Anterior cingulate cortex (tissue), 58 donors: ENCODE measurements at places on chromosomes 2 and 18.

GRCh38 chr2:118668431-118669424 is 178.7 kb downstream of the EN1 start:
- no peak for DNase-seq

DNA sequence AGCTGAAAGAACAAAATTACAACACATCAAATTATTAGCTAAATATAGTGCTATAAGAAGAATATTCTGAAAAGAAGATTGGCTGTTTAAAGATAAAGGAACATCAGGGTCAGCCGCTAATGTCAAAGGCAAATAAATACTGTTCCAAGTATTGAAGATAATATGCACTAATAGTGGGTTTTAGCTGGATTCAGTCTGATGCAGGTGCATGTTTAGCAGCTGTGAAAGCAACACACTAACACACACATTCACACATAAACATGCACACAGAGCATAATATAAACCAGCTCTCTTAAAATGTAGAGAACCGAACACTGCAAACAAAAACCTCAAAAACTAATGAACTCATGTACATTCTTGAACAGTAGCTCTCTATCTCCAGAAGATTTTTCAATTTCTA is 634.6 kb downstream of the ERBB4 start:
- DNase-seq, result no peak

GRCh38 chr2:168424112-168424951 is 31.7 kb upstream of the CERS6 start:
- no peak for DNase-seq

DNA sequence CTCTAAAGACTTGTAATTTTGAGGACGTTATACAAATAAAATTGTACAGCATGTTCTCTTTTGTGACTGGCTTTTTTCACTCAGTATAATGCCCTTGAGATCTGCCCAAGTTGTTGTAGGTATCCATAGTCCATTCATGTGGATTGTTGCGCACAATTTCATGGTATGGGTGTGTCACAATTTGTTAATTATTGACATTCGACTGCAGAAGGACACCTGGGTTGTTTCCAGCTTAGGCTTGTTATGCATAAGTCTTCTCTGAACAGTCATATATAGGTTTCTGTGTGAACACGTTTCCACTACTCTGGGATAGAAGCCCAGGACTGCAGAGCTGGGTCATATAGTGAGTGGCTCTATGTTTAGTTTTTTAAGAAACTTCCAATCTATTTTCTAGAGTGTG is 800.8 kb upstream of the SALL3 start:
- DNase-seq, result no peak

- DNase-seq, result no peak
These were observed 225.4 kb upstream of the ID2 start for GRCh38 chr2:8456151-8457091.

- DNase-seq, result no peak
These were observed 21.4 kb upstream of the STON1 start for GRCh38 chr2:48508461-48509124.

DNA sequence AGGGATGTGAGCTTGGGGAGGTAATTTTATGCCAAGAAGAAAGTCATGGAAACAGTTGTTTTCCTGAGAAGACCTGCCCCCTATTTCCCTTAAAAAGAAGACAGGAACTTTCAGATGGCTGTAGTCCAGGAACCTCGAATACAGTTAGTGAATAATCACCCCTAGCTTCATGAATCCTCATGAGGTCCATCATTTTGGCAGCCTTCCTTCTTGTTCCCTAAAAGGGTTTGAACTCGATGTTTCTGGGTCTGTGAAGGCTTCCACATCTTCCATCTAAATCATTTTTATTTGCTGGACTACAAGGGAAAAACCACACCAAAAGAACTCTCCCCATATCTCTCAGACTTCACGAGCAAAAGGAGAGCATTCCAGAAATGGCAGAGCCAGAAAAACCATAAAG is 290.8 kb downstream of the SLC4A3 start:
- DNase-seq, result no peak

GRCh38 chr18:25843791-25844190 is 246.6 kb downstream of the SS18 start:
- DNase-seq, result no peak

- no peak for DNase-seq
These were observed 34.5 kb downstream of the SFT2D3 start for GRCh38 chr2:127735537-127736399.

DNA sequence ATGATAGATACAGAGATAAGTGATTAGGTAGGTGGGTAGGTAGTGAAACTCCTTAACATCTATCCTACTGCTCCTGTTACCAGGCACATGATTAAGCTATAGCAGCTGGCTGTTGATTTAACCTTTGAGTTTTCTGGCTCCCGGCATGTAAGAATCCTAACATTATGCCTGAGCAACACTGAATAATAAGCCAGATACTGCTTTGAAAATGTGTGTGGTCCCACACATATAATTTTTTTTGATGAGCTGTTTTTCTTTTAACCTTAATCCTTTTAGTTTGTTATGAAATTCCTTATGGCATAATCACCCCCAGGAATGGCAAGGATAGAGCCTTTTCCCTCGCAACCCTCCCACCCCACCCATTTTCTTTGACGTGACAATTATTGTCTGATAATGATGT is 104.2 kb upstream of the NEUROD1 start:
- DNase-seq, result no peak

DNA sequence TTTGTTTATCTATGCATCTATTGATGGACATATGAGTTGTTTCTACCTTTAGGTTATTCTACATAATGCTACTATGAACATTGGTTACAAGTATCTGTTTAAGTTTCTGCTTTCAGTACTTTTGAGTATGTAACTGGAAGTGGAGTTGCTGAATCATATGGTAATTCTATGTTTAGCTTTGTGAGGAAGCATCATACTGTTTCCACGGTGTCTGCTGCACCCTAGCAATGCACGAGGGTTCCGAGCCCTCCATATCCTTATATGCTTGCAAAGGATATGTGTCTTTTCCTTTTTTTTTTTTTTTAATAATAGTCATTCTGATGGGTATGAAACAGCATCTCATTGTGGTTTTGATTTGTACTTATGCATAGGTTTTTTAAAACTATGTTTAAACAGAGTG is 83.7 kb downstream of the FMNL2 start:
- DNase-seq, result no peak

DNA sequence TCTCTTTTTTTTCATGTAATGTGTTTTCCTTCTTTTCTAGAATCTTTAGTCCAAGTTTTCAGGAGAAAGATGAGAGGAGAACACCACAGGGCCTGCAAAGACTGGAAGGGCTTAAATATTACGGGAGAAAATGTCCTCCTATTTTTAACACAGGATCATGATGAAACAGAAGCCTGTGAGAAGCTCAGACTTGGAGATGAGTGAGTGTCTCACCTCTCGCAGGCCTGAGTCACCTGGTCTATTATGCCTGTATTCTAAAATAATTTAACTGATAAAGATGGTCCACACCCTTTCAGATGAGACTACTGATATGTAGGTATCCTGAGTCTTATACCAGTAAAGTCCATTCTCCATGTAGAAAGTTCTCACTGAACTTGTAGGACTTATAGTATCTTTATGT is 143.2 kb downstream of the EPHA4 start:
- no peak for DNase-seq

DNA sequence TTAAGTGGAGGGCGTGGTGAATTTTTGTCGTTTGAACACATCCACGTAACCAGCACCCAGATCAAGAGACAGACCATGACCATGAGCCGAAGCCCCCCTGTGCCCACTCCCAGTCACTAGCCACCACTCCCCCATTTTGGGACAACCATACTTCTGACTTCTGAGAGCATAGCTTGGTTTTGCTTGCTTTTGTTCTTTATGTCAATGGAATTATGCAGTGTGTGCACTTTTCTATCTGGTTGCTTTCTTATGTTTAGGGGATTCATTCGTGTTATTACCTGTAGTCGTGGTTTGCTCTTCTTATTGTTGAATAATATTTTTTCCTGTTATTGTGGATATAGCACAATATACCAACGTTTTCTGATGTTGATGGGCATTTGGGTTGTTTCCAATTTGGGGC is 141.7 kb downstream of the GLI2 start:
- no peak for DNase-seq

- DNase-seq, result no peak
These were observed 5.2 kb downstream of the CCL20 start for GRCh38 chr2:227818675-227819397.

DNA sequence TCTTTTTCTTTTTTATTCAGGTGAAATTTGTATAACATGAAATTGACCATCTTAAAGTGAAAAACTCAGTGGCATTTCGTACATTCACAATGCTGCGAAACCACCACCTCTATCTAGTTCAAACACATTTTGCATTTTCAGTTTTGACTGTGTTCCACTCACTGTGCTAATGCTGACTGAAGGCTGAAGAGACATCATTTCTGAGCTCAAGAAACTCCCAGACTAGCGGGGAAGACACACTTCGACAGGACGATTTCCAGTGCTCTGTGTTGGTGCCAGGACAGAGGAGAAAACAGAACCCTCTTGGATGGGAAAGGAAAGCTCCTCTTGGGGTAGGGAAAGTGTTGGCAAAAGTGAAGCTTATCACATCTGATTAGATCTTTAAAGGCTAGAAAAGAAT is 44.2 kb upstream of the CBLN2 start:
- no peak for DNase-seq

GRCh38 chr2:166282154-166282553 is 93.6 kb downstream of the SCN9A start:
- DNase-seq, result no peak

DNA sequence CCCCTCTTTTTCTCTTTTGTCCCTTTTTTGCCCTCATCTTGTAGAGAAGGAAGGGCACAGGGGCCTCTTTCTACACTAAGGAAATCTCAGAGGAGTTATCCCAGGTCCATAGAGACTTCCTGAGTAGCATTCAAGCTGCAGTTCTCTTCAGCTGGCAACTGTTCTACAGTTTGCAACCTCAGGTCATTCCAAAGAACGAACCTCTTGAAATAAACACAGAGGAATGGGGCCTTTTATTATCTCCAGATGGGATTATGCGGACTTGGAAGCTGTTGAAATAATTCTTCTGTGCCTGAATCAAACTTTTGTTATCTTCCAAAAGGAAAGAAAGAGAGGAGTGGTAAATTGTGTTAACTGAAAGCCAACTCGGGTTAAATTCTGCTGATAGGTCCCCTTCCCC is 31.0 kb upstream of the NFE2L2 start:
- no peak for DNase-seq

GRCh38 chr2:182970486-182970885 is 67.8 kb downstream of the NCKAP1 start:
- no peak for DNase-seq

GRCh38 chr2:152432206-152432653 is 97.3 kb downstream of the FMNL2 start:
- DNase-seq, result no peak

DNA sequence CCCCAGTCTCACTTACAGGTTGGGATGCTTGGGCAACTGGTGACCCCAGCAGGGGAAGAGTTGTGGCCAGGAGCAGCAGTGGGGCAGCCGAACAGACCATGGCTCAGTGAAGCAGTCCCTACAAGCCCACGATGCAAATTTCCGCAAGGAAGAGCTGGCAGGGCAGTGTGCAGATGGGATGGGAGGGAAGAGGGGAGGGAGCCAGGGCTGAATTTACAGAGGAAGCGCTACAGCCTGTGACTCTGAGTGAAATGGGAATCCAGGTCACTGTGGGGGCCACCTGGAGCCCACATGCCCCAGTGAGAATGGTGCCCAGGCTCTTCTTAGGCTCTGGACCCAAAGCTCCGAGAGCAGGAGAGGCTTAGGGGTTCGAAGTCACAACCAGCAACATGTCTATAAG is 27.0 kb upstream of the SELENOI start:
- no peak for DNase-seq

DNA sequence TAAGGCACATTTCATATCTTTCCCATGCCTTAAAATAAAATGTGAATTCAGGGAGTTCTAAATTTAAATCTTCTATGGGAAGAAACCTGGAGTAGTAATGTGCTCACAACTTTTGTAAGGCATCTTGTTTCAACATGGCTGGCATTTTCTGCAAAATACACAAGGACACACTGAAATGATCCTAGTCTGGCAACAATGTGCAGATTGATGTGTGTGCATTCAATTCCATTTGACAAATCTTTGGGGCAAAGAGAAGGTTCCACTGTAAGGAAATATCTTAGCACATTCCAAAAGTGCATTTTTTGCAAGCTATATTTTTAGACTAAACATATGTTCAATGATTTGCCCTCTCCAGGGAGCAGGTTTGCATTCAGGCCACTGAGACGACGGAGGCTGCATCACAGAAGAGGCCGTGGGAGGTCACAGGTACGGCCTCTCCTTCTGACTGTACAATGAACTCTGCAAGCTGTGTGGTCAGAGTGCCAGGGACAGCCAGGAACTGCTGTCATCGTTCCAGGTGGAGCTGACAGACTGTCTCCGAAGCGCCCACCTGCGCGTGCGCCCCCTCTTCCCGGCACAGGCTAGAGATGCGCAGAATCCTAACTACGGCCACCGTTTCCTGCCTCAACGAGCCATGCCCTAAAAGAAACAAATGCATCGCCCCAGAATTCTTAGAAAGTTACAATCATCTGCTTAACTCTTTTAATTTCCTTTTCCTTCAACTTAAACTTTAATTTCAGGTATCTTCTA is 149.2 kb upstream of the POU3F3 start:
- DNase-seq, result no peak

DNA sequence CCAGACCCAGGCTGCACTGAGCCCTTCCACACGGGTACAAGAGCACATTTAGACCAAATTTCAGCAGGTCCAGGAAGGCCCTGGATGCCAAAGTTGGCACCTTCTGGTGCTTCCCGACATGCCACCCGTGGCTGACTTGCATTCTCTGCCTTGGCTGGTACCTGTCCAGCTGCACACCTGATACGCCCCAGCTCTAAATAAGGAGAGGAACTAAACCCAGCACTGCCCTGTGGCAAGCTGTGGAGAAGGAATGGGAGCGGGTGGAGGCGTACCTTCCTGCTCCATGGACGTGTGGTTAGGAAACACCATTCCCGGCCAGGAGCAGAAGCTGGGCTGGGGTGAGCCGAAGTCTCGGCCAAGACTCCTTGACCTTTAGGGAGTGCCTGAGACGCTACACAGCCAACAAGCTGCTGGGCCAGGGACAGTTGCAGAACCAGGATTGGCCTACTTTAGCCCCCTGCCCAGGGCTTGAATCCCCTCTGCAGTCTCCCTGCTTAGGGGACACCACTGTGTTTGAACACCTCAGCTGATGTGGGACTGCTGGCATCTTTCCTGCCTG is 86.5 kb upstream of the TAF1B start:
- DNase-seq, result no peak

- DNase-seq, result no peak
These were observed 323.1 kb downstream of the NBAS start for GRCh38 chr2:15238028-15238427.

GRCh38 chr18:36284671-36285295 is 12.7 kb upstream of the FHOD3 start:
- no peak for DNase-seq

DNA sequence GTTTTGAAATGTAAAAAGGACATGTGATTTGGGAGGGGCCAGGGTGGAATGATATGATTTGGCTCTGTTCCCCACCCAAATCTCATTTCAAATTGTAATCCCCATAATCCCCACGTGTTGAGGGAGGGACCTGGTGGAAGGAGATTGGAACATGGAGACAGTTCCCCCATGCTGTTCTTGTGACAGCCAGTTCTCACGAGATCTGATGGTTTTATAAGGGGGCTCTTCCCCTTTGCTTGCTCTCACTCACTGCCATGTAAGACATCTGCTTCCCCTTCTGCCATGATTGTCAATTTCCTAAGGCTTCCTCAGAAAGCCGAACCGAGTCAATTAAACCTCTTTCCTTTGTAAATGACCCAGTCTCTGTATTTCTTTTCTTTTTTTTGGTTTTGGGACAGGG is 39.2 kb downstream of the FECH start:
- no peak for DNase-seq
